Glomerular endothelial cell (primary cell): ENCODE measurements at places on chromosomes 7 and 10. TPM values are rescaled to one million over a fixed set of nuclear protein-coding genes. Genes with fewer than 3 reads are reported as not detected.

LRRC18 gene
- total RNA-seq = not detected in 2 replicates

GRCh38 chr7:22346383-22347107 is 10.4 kb downstream of the RAPGEF5 start:
- no peak for DNase-seq

DNA sequence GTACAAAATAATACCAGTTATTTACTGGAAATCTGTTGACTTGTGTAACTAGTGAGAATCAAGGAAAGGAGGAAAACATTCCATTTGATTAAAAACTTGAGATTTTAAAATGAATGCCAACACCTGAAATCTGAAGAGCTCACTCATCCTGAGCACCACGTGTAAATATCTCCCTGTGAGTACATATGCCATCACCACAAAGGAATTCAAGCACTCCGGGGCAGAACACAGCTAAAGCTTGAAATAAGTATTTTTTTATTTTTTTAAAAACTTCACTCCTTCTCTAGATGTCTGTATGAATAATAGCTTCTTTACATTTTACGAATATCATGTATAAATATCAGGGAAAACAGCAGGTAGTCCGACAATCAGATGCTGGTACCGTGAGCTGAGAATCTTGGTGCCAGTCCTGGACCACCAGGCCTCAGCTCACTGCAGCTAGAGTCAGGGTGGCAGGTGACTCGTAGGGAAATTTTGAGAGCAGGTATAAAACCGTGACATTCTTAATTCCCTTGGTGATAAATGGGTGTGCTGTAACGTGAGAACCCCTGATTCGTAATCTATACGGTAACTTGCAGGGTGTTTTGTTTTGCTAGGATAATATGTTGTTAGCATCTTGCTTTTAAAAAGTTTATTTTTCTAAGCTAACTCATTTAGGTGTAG is 12.7 kb downstream of the LMTK2 start:
- no peak for DNase-seq

METTL27 gene
- total RNA-seq = 0.41 and 5.3 TPM in 2 replicates

DNA sequence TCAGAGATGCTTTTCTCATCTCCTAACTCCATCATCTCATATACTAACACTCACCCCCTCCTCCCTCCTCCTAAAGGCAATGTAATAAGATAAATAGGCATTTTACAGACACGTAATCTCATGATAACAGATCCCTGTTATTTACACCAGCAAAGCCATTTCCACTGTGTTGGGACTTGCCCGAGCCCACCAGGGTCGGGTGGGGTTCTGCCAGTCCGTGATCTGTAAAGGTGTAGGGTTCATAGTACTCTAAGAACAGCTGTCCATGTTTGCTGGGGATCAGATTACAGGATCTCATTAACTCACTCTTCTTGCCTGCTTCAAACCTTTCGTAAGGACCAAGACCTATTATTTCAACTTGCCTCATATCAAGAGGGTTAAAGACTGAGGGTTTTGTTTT is 172.4 kb downstream of the FZD1 start:
- no peak for DNase-seq

GRCh38 chr10:13669901-13670300 is 83.1 kb downstream of the PRPF18 start:
- no peak for DNase-seq

FFAR4 gene
- not detected in 2 replicates for total RNA-seq

FZD1 gene
- total RNA-seq = 4.0 and 8.4 TPM in 2 replicates

GRCh38 chr7:155282671-155283070 is 15.0 kb upstream of the INSIG1 start:
- DNase-seq = no peak

ANKRD2 gene
- total RNA-seq = 0.24 TPM in 1 of 2 replicates, not detected in the other

GRCh38 chr10:72407927-72408600 is 53.3 kb upstream of the DNAJB12 start:
- DNase-seq = no peak

GRCh38 chr7:117164620-117165019 is 158.2 kb downstream of the WNT2 start:
- DNase-seq = no peak

DNA sequence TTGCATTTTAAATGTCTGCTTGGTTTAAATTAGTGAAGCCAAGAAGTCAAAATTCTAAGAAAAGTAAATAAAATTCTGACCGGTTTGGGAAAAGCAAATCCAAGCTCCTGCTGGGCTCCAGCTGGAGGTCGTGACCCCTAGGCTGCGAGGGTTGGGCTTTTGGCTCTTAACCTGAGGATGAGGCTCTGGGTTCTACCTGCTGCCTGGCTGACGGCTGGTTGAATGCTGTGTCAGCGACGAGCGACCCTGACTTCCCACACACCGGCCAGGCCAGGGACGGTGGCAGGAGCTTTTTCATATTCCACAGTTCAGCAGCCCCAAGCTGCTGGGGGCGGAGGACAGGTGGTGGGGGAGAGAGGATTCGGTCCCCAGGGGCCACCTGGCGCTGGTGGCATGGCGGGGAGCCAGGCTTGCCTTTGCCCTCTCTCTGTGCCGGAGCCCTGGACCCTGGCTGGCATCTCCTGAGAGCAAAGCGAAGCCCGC is 843 bp upstream of the PLPP4 start:
- no peak for DNase-seq

- no peak for DNase-seq
Measured at GRCh38 chr10:77371421-77371820, 266.2 kb downstream of the KCNMA1 start.

TSPAN15 gene
- total RNA-seq = 189 and 426 TPM in 2 replicates

- no peak for DNase-seq
Measured at GRCh38 chr7:33720139-33720538, 185.2 kb upstream of the BMPER start.

AGR3 gene
- total RNA-seq = not detected in 2 replicates
